ENCODE measurements at places on chromosomes 4 and X.
A peak's percentile ranks its signal among the peaks of the same experiment; 100 is the strongest.

- DNase-seq = peak; percentile 24
Measured at GRCh38 chr4:186298031-186298647, 32.1 kb downstream of the F11 start.

- DNase-seq = no peak
Measured at GRCh38 chrX:131907488-131908314, 115.4 kb upstream of the STK26 start.

DNA sequence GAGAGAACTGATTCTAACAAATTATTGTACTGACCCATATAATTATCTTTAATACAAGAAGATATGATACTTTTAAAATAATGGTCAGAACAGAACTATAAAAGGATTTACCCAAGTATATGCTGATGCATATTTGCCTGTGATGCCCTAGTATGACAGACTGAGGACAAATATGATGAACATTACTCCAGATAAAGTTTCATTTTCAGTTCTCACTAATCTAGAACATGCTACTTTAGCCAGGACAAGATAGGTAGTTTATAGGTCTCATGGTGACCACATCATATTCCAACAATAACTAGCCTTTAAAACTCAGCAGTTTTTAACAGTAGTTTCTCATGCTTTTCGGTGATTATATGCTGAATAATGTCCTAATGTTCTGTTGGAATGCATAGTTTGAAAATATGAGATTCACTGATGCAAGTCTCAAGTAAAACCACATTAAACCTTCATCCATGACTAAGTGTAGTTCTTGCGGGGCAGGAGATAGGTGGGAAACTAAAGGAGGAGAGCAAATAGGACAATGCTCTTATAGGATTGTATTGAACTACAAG is 295.2 kb upstream of the AGA start:
- DNase-seq = no peak

DNA sequence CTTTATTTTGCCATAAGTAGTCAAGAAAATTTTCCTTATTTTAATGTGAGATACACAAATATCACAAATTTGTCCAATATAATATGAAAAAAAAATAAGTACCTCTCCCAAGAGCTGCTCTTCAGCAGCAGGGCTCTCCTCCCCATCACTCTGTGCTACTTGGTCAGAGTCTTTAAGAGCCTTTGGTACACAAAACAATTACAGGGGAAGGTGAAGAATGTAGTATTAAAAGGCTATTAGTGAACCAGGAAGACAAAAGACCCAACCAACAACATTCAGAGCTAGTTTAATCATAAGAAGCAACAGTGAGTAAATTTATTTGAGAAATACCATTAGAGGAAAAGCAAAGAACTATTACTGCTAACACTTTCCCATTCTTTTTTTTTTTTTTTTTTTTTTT is 29.4 kb downstream of the SEC31A start:
- DNase-seq = no peak

DNA sequence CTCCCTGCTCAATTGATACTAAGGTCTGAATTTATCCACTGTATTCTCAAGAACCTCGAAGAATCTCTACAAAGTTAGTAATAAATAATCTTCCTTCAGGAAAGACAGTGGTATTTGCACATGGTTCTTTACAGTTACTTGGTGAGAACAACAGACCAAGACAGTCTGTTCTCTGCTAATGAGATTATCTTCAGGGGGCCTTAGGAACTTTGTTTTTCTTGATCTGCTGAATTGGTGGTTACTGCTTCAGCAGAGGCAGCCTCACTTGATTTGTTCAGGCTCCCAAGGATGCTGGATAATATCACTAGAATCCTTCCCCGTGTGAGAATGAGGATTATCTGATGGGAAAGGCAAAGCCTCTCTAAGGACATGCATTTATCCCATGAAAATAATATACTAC is 64.8 kb downstream of the CBR4 start:
- no peak for DNase-seq

- DNase-seq = peak; percentile 32
Measured at GRCh38 chr4:8710946-8711345, 118.4 kb downstream of the CPZ start.

DNA sequence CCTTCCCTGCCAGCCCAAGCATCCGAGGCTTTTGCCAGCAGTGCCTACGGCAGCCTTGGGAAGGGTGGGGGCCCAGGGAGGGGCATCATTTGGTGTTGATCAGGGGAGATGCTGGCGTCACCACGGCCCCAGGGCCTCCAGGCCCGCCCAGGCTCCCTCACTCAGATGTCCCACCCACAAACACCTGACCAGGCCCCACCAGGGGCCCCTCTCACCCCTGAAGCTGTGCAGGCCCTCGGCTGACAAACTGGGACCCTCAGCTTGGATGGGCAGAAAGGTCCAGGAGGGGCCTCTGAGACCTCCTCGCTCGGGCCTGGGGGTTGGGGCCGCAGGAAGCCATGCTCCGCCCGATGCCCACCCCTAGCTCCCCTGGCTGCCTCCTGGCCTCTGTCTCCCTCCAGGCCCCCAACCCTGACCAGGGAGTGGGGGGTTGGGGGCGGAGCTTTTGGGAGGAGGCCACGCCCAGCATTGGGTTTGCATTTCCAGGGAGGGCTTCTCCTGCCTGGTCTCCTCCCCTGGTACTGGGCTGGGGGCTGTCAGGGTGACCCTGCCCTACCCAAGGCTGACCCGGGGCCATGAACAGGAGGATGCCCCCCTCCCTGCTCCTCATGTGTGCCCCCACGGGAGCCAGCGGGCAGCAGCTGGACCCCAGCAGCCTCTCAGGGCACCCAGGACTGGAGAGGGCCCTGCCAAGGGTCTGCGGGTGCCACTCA is 33.4 kb upstream of the SPON2 start:
- no peak for DNase-seq

GRCh38 chrX:130267956-130268448 is 697 bp downstream of the ZNF280C start:
- no peak for DNase-seq

DNA sequence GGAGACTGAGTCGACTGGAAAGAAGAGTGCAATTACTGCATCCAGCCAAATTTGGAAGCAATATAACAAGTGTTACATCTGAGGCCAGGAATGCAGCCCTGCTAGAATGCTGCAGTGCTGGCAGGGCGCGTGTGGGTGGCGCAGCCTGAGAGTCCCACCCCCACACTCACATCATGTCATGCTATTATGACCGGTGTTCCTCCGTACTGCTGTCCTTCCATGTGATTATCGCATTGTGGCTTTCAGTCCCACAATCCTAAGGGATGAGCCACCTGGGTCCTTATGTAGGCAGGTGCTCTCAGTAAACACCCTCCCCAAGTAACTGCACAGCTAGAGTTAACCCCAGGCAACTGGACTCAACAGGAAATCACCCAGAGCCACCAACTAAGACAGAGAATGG is 122.6 kb upstream of the CPEB2 start:
- no peak for DNase-seq

DNA sequence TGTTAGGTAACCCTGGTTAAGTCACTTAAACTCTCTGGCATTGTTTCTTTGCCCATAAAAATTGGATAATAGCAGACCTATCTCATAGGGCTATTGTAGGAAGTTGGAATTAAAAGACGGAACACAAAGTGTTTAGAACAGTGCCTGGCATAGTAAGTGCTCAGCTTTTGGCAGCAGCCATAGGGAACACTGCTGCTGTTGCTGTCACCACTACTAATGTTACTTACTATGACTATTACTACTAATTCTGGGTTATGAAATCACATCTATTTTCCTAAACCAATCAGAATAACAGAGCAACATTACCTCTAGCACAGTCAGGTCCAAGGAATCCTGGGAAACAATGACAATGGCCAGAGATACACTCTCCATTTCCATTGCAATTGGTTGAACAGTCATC is 300.0 kb downstream of the SH2D1A start:
- DNase-seq = no peak

DNA sequence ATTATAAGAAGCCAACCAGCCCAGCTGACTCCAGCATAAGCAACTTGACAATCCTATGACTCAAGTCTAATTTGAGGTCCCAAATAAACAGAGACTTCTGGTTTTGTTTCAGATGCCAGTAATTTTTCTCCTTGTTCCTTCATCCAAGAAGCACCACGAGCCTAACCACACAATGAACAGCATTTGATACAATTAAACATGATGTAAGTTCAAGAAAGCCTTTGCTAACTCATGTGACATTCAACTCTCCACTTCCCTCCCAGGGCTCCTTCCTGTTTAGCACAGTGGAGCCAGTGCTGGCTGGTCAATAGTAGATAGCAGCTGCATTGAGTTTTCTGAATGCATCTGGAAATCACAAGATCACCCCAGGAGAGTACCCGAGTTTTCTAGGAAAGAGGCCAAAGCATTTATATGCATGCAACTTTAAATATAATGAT is 206.3 kb downstream of the ARHGAP24 start:
- DNase-seq = no peak

GRCh38 chrX:152871260-152871659 is 26.6 kb upstream of the ZNF185 start:
- no peak for DNase-seq

- DNase-seq = no peak
Measured at GRCh38 chrX:12446342-12447075, 308.2 kb downstream of the FRMPD4 start.

DNA sequence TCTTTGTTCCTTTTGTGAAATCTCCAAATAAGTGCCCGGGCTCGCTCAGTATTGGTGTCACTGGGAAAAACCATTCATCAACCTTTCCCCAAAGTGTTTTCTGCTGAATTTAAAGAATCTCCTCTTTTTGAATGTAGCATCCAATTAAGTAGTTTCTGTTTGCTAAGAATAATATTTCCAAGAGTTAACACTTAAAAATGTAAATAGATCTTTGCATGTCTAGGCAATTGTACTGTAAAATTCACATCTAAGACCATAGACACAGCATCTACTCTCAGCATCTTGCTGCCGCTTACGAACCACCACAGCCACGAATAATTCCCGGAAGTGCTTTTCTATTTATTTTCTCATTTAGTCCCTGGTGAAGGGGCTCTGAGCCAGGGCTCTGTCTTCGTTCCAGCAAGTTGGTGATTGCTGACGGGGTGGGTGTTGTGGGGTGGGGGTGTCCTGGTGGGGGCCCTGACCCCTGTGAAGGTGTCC is 1.4 kb downstream of the NSG1 start:
- no peak for DNase-seq

DNA sequence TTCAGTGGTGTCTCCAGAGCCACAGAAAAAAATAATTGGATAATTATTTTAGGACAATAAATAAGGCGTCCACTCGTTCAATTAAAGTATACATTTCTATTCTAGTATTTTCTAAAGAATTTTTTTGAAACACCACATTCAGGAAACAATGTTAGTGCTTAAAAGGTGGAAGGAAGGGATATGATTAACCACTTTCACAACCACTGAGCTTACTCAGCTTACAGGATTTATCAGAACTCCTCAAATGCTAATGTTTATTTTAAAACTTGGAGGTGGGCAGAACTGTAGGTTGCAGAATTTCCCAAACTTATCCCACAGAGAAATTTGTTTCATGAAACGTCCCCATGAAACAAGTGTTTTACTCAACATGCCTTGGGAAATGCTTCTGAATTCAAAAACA is 54.3 kb upstream of the MAGEB2 start:
- no peak for DNase-seq

GRCh38 chrX:99371976-99372595 is 1038.0 kb downstream of the PCDH19 start:
- DNase-seq = peak; percentile 58

DNA sequence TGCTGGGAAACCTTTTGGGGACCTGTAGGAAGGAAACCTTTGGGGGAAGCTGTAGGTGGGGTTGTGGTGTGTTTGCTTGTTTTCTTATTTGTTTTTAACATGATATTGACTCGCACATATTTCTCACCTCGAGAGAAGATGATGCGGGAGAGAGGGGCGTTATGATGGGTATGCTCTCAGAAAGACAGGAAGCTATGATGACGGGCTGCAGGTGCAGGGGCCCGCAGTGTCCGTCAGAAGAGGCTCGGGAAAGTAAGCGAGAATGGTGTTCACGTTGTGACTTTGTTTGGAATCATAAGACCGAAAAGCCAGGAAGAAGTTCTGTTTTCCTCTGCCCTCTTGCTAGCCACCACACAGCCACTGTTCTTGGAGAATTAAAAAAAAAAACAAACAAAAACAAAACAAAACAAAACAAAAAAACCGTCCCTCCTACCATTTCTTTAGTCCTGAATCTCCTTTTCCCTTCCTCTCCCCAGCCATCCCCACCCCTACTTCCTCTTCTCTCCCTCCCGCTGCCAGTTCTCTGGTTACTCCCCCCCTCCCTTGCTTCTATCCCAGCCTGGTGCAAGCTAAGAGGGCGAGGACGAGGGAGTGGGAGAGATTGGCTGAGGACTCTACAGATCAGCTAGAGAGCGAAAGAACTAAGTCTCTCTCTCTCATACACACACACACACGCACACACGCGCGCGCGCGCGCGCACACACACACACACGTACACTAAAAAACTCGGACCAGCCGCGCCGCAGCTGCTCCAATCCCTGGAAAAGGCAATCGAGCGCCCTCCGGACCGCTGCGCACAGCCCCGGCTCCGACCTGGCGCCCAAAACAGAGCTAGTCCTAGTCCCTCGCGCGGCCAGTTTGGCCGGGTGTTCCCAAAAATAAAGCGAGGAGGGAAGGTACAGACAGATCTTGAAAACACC is at the start of gene BMP3:
Gene BMP3 (plus strand): TSS at position 648 of the 920 bp plus-strand sequence. CDS start 577 bp downstream, outside the sequence.
- DNase-seq = peak; percentile 82

GRCh38 chr4:141121768-141122454 is 11.4 kb downstream of the RNF150 start:
- DNase-seq = no peak

GRCh38 chr4:5460106-5460801 is 248.1 kb downstream of the EVC2 start:
- peak; percentile 26 for DNase-seq

DNA sequence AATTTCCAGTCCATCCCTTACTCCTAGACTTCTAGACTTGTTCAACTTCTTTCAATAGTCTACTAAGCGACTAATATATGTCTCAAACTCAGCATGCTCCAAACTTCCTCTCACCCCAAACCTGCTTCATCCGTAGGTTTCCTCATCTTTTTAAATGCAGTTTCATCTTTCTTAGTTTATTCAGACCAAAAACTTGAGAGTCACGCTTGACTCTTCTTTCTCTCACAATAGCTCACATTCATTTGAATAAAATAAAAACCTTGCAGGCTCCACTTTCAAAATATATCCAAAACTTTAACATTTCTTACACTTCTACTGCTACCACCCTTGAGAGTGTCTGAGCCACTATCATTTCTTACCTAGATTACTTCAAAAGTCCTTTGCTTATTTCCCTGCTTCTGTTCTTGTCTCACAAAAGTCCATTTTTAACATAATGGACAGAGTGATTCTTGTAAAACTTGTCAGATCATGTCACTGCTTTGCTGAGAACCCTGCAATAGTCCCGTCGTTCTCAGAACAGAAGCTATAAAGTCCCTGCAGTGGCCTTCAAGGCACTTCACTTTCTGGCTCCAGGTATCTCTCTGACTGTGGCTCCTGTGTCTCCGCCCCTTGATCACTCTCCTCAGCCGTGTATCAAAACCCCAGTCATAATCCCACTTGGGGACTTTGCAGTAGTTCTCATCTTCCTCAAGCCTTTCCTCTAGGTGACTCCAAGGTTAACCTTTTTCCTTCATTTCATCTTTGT is 167.6 kb downstream of the ARHGAP24 start:
- no peak for DNase-seq

GRCh38 chrX:22629105-22629725 is 356.5 kb downstream of the CBLL2 start:
- no peak for DNase-seq

- DNase-seq = no peak
Measured at GRCh38 chrX:11611965-11612364, 53.8 kb downstream of the ARHGAP6 start.

- no peak for DNase-seq
Measured at GRCh38 chrX:43741843-43742573, 85.9 kb downstream of the MAOA start.
